ENCODE measurements at places on chromosomes 7 and 10.

GRCh38 chr10:93221521-93221920, 147.8 kb downstream of the CYP26A1 start:
- no peak for DNase-seq

DNA sequence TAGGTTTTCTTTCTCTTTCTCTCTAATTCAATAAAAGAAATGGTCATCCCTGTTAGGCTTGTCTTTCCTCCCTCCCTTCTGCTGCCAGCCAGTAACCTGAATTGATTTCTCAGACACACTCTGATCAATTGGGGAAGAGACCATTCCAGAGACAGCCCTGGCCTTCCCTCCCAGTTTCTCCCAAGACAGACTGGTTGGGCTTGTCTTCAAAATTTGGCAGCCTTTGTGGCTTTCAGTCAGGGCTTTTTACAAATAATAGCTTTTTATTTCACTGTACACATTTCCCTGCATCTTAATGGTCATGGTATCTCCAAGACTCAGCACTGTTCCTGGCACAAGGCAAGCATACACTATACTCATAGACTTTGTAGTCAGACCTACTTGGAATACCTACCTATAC, 33.9 kb downstream of the BCAP29 start:
- DNase-seq = no peak

DNA sequence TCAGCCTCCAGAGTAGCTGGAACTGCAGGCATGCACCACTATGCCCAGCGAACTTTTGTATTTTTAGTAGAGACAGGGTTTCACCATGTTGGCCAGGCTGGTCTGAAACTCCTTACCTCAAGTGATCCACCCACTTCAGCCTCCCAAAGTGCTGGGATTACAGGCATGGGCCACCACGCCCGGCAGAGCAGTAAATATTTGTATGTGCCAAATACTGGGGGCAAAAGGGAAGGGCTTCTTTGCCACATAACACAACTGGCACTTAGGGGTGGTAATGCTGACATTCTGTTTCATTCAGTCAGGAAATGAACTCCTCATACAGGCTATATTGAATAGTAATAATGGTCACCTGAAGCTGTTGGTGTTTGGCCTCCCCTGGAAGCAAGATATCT, 41.6 kb downstream of the ACSM6 start:
- no peak for DNase-seq

GRCh38 chr10:670990-671389, 18.5 kb downstream of the DIP2C start:
- no peak for DNase-seq

- no peak for DNase-seq
Measured at GRCh38 chr7:16651396-16652239, 5.6 kb downstream of the BZW2 start.

DNA sequence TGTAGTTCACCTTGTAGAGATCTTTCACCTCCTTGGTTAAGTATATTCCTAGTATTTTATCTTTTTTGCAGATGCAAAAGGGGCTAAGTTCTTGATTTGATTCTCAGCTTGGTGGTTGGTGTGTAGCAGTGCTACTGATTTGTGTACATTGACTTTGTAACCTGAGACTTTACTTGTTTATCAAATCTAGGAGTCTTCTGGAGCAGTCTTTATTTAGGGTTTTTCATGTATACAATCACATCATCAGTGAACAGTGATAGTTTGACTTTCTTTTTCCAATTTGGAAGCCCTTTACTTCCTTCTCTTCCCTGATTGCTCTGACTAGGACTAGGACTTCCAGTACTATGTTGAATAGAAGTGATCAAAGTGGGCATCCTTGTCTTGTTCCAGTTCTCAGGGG, 33.8 kb downstream of the GPR22 start:
- no peak for DNase-seq

DNA sequence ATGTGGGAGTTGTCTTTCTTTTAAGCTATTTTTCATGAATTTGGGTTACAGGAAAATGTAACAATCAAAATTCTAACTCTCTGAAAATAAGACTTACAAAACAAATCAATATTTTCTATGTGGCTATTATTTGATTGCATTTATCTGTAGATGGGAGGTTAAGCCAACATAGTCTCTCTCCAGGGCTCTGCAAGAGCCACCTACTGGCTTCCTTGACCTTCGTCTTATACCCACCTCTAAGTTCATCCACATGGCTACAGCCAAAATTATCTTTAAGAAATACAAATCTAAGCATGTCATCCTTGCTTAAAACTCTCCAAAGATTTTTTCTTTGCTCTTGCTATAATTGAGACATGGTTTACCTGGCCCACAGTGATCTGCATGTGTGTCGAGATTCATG, 14.2 kb downstream of the GRM3 start:
- DNase-seq = no peak

- DNase-seq = no peak
Measured at GRCh38 chr10:99234791-99235657, 628 bp downstream of the HPSE2 start.
